ENCODE measurements at places on chromosomes 3 and 15.

- no peak for DNase-seq
These were observed 516.7 kb upstream of the MDFIC2 start for GRCh38 chr3:70829092-70829491.

DNA sequence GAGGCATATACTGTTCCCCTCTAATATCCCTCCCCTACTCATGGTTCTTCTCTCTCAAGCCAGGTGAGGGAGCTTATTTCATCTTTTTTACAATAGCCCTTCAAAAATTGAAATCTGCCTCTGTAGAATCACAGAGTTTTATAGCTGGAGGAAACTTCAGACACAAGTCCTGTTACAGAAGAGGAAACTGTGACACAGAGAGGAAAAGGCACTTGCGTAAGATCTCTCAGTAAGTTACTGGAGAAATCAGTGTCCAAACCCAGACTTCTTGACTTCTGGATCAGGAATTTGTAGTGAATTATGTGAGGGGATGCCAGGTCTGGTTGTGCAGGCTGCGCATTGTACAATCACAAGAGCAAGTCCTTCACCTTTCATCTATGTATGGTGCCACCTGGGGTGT, 4.6 kb downstream of the FGD5 start:
- no peak for DNase-seq

- DNase-seq, result no peak
These were observed 52.9 kb downstream of the EXOG start for GRCh38 chr3:38549082-38549481.

GRCh38 chr15:39131609-39132008, 449.3 kb upstream of the THBS1 start:
- DNase-seq, result no peak

DNA sequence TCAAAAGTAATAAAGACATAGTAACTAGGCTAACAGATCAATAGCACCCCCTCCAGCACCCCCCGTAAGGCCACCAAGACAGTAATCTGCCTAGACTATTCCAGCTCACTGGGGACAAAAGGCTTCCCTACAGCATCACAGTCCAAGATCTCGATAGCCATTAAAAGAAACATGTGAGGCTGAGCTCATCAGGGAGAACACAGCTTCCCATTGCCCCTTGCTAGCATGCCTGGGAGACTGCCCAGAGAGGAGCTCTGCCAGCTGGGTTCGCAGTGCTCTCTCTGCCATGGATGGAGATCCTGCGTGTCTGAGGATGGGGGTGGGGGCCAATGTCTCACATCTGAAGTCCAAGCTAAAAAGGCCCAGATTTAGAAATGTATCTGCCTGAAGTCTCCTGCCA, 17.8 kb downstream of the LRIG1 start:
- no peak for DNase-seq

DNA sequence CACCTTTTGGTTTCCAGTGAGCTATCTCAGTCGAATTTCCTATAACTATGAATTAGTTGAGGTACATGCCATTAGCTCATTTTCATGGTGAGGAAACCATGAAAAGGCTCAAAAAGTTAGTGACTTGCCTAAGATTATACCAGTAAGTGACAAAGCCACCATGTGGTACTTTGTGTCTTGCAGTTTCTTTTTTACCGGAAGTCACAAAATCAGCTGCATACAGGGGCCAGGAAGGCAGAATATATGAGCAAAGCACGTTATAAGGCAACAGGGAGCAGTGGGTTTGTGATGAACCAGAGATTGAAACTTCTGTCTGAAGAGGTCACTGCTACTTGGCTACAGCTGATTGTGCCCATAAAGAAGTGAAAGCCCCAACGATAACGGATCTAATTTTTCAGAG, 50.3 kb downstream of the CMTM8 start:
- DNase-seq, result no peak
